CD4-positive, CD25-positive, alpha-beta regulatory T cell (primary cell): ENCODE measurements at places on chromosomes 1 and 21. TPM values are rescaled to one million over a fixed set of nuclear protein-coding genes. Genes with fewer than 3 reads are reported as not detected.

Gene FAM163A
- polyA plus RNA-seq = not detected

Gene DNAI4
- polyA plus RNA-seq = 2.0 TPM

Gene S100A8
- not detected for polyA plus RNA-seq

DNA sequence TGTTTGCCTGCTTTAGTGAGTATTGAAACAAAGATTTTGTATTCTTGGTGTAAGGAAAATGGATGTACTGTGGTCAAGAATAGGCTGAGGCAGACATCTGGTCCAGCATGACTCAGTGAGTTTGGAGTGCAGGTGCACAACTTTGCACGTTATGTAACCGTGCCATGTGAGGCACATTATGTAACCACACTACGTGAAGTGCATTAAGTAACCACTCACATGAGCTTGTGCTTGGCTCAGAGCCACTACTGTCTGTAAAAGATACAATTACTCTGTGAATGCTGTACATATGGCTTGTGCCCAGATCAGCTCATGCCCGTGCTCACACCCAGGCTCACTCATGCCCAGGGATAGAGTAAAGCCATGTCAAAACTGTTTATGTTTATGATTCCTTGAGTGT, 216.8 kb downstream of the CTH start:
- H3K4me3 ChIP-seq = no peak overlapping the region
- no peaks in the 10 kb centered on the region for H3K4me1 ChIP-seq
- H3K27me3 ChIP-seq = no peaks in the 10 kb centered on the region
- no peaks in the 10 kb centered on the region for H3K36me3 ChIP-seq
- no peak for DNase-seq

DNA sequence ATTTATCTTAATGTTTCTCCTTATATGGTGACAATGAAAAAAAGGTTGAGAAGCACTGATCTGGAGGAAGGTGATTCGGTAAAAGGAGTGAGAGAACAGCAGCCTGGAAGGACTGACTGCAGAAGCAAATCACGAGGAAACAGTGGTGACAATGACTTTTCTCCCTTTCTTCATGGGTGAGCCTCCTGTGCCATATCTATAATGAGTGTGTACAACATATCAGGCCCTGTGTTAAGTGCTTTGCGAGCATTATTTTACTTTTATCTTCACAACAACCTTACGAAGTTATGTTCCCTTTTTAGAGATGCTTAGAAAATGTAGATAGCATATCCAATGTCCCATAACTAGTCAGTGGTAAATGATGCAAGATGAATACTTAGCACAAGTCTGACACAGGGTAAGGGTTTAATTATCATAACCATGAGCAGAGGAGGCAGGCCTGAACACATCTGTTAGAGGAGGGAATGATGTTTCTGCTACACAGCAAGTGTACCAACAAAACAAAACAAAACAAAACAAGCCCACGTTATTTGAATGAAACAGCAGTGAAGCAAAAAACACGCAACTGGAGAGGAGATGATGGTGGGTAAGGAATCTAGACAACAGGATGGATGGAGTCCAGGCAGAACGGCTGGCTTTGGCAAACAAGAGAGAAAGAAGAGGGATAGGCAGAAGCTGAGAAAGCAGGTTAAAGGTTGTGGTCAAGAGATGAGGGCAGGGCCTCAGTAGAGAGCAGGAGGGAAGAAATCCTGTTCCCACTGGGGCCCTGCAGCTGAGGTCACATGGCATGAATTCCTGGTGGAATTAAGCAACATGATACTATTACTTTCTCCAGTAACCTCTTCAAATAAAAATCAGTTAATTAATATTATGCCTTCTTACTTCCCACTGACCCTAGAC, 29.6 kb downstream of the GNG12 start:
- DNase-seq = no peak
- no peaks in the 10 kb centered on the region for H3K36me3 ChIP-seq
- no peaks in the 10 kb centered on the region for H3K4me1 ChIP-seq
- H3K27ac ChIP-seq = no peak overlapping the region

GRCh38 chr1:167644551-167644950, 14.5 kb downstream of the RCSD1 start:
- peaks cover 63% of the 10 kb centered on the region for H3K36me3 ChIP-seq
- no peak for DNase-seq
- H3K4me1 ChIP-seq = peaks cover 97% of the 10 kb centered on the region
- H3K27ac ChIP-seq = peak overlapping the region; percentile 20

GRCh38 chr1:26747048-26747447, 40.7 kb upstream of the PIGV start:
- no peaks in the 10 kb centered on the region for H3K27me3 ChIP-seq
- peaks cover 33% of the 10 kb centered on the region for H3K36me3 ChIP-seq
- no peak overlapping the region for H3K27ac ChIP-seq
- H3K4me3 ChIP-seq = no peak overlapping the region

DNA sequence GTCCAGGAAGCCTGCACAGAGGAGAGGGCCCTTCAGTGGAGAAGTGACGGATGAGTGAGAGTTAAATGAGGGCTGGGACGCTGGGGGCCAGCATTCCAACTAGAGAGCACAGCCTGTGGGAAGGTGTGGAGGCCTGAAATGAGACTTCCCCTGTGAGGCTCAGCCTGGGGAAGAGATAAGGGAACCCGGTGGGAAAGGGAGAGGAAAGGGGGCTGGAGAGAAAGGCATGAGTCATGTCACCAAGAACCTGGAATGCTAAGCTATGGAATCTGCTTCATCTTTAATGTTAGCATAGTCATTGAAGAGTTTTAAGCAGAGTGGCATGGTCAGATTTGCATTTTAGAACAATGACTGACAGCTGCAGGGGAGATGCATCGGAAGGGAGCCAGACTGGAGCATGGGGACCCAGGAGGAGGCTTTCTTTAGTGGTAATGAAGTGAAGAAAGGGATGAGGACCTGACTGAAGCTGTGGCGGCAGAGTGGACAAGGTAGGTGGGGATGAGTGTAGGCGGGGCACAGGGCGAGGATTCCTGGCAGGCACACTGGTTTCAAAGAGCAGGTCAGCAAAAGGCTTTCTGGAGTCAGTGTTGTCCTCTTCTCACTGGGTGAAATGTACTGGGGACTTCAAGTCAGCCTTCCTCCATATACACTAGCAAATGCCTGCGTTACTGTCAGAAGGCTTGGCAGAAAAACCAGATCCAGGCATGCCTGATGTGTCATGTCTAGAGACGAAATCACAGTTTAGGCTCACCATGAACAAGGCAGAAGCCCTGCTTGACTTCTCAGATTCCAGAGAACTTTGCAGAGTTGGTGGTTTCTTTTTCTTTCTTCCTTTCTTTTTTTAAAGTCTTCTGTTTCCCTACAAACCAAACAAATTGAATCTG, 8.0 kb downstream of the RGL1 start:
- H3K36me3 ChIP-seq = no peaks in the 10 kb centered on the region
- H3K27me3 ChIP-seq = peaks cover 2% of the 10 kb centered on the region
- no peak overlapping the region for H3K4me3 ChIP-seq
- no peak overlapping the region for H3K27ac ChIP-seq
- H3K4me1 ChIP-seq = no peaks in the 10 kb centered on the region

DNA sequence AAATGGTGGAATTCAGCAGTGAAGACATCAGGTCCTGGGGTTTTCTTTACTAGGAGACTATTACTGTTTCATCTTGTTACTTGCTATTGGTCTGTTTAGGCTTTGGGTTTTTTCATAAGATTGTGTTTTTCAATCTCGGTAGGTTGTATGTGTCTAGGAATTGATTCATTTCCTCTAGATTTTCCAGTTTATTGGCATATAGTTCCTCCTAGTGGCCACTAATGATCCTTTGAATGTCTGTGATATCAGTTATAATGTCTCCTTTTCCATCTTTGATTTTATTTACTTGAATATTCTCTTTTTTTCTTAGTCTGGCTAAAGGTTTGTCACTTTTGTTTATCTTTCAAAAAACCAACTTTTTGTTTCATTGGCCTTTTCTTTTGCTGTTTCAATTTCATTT, 233.0 kb downstream of the RWDD3 start:
- H3K36me3 ChIP-seq = no peaks in the 10 kb centered on the region
- H3K4me1 ChIP-seq = no peaks in the 10 kb centered on the region
- no peaks in the 10 kb centered on the region for H3K27me3 ChIP-seq

Gene HPCAL4
- polyA plus RNA-seq = 10.2 TPM

GRCh38 chr21:46060596-46061061, 37.3 kb upstream of the COL6A2 start:
- H3K4me3 ChIP-seq = no peak overlapping the region
- H3K36me3 ChIP-seq = no peaks in the 10 kb centered on the region
- no peak for DNase-seq
- no peak overlapping the region for H3K27ac ChIP-seq

GRCh38 chr1:158103861-158104522, 76.7 kb upstream of the CD1D start:
- no peaks in the 10 kb centered on the region for H3K36me3 ChIP-seq
- DNase-seq = no peak
- H3K4me3 ChIP-seq = no peak overlapping the region
- H3K4me1 ChIP-seq = no peaks in the 10 kb centered on the region
- H3K27ac ChIP-seq = no peak overlapping the region

DNA sequence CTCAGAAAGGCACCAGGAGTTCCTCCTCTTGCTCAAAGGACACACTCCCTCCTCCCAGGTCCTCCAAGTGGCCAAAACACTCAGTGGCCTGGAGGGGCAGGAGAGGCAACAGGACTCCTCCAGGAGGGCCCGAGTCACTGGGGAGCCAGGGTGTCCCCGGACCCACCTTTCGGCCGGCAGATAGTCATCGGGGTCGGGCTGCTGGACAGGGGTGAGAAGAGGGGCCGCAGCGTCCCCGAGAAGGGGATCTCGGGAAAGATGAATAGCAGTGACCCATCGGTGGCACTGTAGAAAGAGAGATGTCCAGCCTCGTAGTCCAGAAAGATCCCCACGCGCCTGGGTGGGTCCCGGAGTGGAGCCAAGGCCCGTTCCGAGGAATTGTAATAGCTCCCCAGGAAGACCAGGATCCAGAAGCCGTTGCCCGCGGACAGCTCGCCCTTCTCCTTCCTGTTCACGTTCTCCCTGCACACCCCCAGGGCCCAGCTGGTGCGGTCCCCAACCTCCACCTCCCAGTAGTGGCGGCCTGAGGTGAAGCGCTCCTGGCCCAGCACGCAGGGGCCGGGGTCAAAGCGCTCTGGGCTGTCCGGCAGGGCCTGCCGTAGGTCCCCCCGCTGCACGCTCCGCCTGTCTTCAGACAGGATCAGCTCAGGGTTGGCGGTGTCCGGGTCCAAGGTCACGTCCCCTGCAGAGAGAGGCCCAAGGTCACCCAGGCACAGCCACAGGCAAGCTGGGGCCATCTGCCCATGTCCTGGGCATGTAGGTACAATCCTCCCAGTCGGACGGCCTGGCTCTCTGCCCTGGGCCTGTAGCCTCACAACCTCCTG, 11.9 kb downstream of the TRIM11 start:
- no peaks in the 10 kb centered on the region for H3K27me3 ChIP-seq
- H3K27ac ChIP-seq = no peak overlapping the region
- peaks cover 6% of the 10 kb centered on the region for H3K4me1 ChIP-seq
- DNase-seq = no peak
- H3K4me3 ChIP-seq = no peak overlapping the region
- peaks cover 53% of the 10 kb centered on the region for H3K36me3 ChIP-seq

Gene AZIN2
- 1.9 TPM for polyA plus RNA-seq

DNA sequence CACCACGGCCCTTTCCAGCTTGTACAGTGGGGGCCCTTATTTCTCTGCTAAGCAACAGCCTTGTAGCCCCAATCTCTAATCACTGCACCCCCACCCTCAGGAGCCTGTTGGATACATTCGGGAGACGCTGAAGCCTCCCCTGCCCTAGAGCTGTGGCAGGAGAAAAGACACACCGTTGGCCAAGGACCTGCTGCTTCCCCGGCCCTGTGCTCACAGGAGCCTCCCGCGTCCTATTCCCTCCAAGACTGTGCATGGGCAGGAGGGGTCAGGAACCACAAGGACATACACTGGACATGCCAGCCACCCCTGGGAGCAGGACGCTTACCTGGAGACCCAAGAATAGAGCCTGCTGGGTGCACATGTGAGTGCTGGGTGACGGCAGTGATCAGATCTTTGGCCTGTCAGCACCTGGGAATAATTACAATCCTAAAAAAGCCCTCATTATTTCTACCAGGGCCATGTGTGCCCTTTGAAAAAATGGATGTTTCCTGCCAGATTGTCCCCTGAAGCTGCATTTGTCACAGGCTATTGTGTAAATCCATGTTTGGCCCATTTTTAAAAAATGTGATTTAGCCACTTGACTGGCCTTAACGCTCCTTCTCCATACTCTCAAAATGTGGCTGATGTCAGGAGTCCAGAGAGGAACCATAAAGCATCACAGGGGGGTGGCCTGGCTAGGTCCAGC, 590.6 kb downstream of the MATN1 start:
- H3K4me1 ChIP-seq = no peaks in the 10 kb centered on the region
- H3K27ac ChIP-seq = no peak overlapping the region
- no peaks in the 10 kb centered on the region for H3K36me3 ChIP-seq
- H3K4me3 ChIP-seq = no peak overlapping the region
- no peak for DNase-seq

Gene OPTC
- not detected for polyA plus RNA-seq

DNA sequence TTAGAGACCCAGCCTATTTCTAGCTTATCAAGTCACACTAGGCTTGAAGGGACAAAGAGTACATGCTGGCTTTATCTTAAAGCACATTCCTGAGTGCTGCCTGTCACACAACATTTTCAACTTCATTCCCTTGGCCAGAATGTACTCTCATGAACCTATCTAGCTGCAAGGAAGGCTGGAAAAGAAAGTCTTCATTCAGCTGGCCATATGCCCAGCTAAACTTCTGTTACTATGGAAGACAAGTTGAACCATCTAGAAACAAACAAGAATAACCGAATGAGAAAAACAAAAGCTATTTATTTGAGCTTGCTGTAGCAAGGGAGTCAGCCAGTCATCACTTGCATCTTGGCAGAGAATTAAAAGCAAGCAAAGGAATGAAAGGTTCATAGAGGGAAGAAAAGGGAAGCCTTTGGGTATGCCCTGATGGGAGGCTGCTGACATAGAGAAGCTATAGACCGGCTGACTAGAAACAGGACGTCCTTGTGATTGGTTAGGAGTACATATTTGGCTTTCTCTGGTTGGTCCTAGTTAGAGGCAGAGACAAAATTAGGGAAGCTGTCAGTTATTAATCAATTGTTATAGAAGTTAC, 108.4 kb downstream of the NEK7 start:
- H3K27ac ChIP-seq = no peak overlapping the region
- H3K27me3 ChIP-seq = no peaks in the 10 kb centered on the region
- H3K4me3 ChIP-seq = no peak overlapping the region
- peaks cover 18% of the 10 kb centered on the region for H3K36me3 ChIP-seq
- no peaks in the 10 kb centered on the region for H3K4me1 ChIP-seq

Gene NHLH1
- polyA plus RNA-seq = not detected

- no peak overlapping the region for H3K27ac ChIP-seq
- no peak for DNase-seq
- H3K4me3 ChIP-seq = no peak overlapping the region
- no peaks in the 10 kb centered on the region for H3K27me3 ChIP-seq
- H3K4me1 ChIP-seq = no peaks in the 10 kb centered on the region
- H3K36me3 ChIP-seq = peaks cover 13% of the 10 kb centered on the region
Observed at GRCh38 chr21:29098156-29098555, 24.7 kb upstream of the CCT8 start.

- H3K4me3 ChIP-seq = no peak overlapping the region
Observed at GRCh38 chr1:181100934-181101333, 12.4 kb downstream of the IER5 start.

GRCh38 chr21:14530592-14530991, 15.5 kb downstream of the SAMSN1 start:
- peaks cover 76% of the 10 kb centered on the region for H3K4me1 ChIP-seq
- no peak for DNase-seq
- peak overlapping the region; percentile 15 for H3K4me3 ChIP-seq
- H3K36me3 ChIP-seq = no peaks in the 10 kb centered on the region
- peak overlapping the region; percentile 34 for H3K27ac ChIP-seq

Gene TMEM39B
- 3.6 TPM for polyA plus RNA-seq

- H3K27me3 ChIP-seq = no peaks in the 10 kb centered on the region
- DNase-seq = no peak
- H3K4me3 ChIP-seq = no peak overlapping the region
Observed at GRCh38 chr1:86858524-86859261, 55.2 kb downstream of the SELENOF start.

GRCh38 chr1:229570891-229571516, 12.5 kb upstream of the ABCB10 start:
- peaks cover 5% of the 10 kb centered on the region for H3K27me3 ChIP-seq
- no peaks in the 10 kb centered on the region for H3K4me1 ChIP-seq
- H3K4me3 ChIP-seq = no peak overlapping the region
- DNase-seq = no peak

Gene C8A
- polyA plus RNA-seq = not detected
